ENCODE measurements at places on chromosomes 12 and 14.

DNA sequence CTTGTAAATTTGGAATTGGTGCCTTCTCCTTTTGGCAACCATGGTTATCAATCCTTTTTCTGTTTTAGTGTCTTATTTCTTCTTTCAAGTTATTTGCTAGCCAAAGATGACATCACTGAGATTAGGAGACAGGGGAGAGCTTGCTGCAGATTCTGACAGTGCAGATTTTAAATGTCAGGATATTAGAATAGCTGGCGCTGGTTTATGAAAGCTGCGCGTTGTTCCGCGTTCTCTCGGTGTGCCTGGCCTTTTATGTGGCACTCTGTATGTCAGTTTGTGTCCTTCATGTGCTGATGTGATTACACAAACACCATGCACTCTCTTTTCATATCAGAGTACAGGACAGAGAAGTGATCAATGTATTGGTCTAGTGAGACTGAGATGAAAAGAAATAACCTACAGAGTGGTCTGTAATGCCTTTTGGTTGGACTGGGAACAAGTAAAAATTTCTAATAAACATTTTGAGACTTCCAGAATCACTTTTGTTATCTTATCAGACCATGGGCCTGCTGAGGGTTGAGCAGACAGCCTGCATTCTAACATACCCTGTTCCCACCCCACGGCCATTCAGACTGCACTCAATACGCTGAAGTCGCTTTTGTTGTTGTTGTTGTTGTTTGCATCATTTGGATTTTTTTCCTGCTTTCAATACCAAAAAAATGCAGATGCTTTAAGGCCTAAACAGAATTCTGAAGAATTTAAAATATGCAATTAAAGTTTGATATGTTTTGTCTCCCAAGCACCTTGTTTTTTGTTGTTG lies 49.7 kb upstream of the TRAF3 start:
- DNase-seq: no peak

DNA sequence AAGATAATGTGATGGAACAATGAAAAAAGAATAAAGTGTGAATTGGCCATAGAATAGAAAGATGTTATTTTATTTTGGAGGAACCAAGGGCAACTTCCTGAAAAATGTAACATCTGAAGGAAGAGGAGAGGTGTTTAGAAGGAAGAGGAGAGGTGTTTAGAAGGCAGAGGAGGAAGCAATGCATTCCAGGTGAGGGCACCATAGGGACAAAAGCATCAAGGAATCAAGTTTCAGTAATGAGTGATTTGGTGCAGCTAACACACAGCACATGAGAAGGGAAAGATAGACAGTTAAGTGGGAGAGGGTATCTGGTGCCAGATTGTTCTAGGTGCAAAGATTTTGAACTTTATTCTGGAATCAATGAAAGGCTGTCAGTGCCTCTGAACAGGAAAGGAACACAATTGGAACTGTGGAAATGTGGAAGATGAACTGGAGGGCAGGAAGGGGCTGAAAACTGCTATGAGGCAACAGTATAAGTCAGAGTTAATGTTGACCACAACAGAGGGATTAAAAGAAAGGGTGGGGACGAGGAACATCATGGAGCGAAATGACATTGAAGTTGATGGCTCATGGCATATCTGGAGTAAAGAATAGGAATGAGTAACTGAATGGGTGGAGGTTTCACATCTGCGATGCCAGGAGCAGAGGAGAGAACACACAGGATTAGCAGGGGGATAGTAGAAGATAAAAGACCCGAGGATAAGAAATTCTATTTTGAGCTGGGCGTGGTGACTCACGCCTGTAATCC lies 326.6 kb downstream of the LRIG3 start:
- DNase-seq: no peak

DNA sequence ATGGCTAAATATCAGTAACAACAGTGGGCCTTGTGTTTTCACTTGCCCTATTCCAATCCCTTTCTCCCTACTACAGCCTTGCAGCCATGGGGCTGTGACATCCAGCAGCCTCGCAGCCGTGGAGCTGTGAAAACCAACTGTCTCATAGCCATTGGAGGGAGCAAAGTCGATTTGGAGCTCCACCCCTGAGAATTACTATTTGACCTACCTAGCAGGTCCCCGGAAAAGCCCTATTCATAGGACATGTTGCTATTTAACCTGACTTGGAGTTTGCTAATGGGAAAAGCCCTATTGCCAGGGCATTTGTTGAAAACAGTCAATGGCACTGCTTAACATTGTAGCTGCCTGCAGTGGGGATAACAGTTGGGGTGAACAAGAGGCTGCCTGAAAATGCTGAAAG lies 33.3 kb downstream of the ERG28 start:
- DNase-seq: no peak

DNA sequence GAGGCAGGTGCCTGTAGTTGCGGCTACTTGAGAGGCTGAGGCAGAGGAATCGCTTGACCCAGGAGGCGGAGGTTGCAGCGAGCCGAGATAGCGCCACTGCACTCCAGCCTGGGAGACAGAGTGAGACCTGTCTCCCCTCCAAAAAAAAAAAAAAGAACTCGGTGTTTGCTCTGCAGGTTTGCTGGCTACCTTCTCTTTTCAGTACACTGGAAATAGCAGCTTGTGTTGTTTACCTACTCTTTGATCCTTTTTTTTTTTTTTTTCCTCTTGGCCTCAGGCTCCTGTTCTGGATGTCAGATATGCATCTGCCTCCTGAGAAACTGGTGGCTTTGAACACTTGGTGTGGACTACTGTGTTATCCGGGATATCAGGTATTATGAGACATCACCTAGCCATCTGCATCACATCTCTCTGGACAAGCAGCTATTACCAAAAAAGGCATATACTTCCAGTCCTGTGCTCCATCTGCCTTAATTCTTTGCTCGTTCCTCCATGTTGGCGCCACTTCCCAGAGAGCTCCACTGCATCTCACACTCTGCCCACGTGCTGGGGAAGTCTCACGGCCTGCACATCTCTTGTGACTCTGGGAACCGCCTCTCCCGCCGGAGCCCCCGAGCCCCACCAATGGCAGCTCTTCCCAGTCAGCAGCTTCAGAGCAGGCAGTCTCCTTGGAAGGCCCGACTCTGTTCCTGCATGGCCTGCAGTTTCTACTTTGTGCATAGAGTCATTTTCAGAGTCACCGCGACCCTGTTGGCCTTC lies 50.9 kb upstream of the TRAF3 start:
- no peak for DNase-seq

GRCh38 chr14:99081880-99082279 lies 190.1 kb downstream of the BCL11B start:
- DNase-seq: no peak

Measured in glutamatergic neuron (in vitro differentiated cells).